Fibroblast of the aortic adventitia (primary cell): ENCODE measurements at places on chromosomes 3 and 15.

GRCh38 chr3:82462977-82463376 lies 701.5 kb upstream of the GBE1 start:
- DNase-seq: no peak

- no peak for DNase-seq
Measured at GRCh38 chr3:90035643-90036042, 928.2 kb downstream of the EPHA3 start.

- DNase-seq: no peak
Measured at GRCh38 chr15:83115410-83115809, 8.0 kb downstream of the TM6SF1 start.

DNA sequence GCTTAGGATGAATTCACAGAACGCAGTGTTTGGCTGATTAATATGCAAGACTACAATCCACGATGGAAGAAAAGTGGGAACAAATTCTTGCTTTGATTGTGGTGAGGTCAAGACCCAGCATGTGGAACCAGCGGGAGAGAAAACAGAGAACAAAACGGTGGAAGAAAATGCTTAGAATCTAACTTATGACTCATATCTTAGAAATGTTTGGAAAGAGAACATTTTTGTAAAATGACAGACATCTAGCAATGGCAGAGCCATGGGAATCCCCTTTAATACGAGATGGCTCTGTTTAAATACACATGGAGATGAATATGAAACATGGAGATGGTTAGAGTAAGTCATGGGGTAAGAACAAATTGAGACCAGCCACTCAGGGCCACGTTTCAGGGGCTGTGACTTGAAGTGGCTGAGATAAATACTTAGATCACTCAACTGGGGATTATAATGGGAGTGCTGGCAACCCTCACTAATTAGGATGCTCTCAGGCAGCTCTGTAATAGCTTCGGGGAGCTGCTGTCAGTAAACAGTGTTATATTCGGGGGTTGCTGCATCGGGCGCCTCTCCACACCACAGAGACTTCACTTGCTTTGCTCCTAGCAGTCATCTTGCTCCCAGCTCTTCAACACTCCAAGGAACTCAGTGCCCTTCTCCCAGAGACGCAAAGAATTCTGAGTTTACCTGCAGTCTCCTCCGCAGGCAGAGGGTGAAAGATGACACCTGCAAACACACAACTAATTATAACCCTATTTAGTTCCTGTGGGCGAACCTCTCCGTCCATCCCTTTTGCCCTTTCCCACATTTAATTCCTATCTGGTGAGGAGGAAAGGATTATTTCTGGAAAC lies 68.0 kb upstream of the ONECUT1 start:
- DNase-seq: no peak

DNA sequence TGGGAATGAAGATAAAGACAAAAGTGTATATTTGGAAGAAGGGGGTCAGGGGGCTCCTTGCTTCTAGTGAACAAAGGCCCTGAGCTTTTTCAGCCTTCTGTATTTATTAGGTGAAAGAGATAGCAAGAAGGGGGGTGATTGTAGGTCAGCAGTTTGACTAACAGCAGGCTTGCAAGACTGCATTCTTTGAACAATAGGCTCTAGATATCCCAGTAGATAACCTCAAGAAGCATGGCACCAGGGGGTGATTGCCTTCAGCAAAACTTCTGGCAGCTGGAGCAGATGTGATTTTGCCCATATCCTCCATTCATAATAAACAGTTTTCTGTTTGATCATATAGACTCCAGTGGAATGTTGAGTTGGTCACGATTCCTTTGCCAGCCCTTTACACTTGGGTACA lies 31.7 kb upstream of the GOLIM4 start:
- DNase-seq: no peak

- DNase-seq: peak; percentile 50
Measured at GRCh38 chr3:16907243-16907642, 22.5 kb downstream of the PLCL2 start.

DNA sequence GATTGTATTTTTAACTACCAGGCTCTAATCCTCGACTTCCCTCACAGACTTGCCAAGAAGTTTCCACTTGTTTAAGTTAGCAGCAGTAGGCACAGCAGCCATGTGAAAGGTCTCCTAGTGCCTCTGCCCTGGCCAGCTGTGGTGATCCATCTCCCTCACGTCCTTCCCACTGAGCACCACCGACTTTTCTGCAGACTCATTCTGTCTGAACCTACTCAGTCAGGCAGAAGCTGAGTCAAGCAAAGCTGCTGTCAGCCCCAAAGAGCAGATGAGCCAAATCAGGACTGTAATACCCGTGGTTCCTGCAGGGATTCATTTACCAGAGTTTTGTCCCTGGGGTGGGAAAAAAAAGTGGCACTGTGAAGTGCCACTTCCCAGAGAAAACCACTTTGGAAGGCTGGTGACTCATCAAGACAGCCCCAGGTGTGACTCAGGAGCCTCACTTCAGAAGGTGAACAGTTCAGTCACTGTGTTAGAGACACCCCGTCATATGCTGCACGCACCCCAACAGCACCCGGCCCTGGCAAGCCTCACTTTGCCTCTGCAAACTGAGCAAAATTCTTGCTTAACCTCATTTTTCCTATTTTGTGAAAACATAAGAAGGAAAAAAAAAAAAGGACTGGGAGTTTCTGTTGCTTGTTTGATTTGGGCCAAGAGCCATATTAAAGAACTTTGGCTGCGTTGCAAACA lies 76.0 kb downstream of the WWTR1 start:
- peak; percentile 85 for DNase-seq

DNA sequence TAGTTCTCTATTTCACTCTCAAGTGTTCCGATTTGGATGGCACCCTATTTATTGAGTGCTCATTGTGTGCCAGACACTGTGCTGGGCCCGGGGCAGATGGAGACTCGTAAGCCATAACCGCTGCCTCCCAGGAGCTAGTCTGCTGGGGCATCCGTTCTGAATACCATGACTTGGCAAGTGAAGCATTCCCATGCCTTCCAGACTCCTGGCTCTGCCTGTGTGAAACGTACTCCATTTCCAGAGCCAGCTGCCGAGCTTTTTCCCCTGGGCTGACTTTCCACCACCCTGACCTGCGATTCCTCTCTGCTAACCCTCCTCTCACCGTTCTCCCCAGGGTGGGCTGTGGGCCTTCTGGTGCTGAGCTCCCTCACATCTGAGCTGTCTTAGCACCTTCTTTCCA lies 303.1 kb upstream of the CTDSPL start:
- DNase-seq: no peak

DNA sequence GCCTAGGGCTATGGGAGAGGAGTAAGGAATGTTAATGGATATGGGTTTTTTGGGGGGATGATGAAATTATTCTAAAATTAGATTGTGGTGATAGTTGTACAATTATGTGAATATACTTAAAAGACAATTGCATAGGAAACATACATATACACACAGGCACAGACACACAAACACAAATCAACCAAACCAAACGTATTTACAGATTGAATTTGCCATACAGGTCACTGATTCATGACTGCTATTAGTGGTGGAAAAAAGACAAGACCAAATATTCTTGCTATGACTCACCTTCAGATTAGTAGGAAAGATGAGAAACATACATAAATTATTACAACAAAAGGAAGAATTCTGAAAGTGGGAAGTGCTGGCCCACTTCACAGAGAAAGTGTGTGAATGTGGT lies 85.3 kb downstream of the C3orf38 start:
- DNase-seq: no peak

DNA sequence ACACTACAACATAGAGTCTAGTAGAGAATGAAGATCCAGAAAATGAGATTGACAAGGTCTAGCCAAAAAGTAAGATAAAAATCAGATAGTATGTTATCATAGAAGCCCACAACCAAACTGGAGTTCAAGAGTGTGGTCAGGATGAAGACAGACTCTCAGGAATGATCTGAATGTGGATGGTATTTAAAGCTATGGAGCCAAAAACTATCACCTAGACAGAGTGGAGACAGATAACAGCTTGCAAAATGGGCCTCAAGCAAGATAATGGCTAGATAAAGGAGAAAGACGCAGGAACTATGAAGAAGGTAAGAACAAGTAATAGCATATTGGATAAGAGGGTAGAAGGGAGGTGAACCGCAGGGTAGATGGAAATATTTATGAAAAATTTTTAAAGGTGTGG lies 35.4 kb downstream of the ZMAT3 start:
- DNase-seq: peak; percentile 22

DNA sequence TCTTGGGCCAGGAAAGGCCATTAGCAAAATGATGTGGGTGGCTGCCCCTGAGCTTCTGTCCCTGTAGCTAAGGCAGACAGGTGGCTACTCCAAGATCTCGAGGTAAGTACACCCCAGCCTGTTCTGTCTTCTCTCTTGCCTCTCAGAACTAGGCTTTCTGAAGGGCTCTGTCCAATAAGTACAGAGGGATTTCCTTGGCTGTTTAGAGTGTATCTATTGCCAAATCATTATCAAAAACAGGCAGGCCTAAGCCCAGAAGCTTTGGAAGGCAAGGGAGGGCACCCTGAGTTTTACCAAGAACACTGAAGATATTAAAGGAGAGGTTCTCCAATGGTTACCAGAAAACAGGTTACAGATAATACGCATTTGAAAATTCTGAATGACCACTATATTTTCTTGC lies 156.6 kb downstream of the MYRIP start:
- DNase-seq: peak; percentile 47

DNA sequence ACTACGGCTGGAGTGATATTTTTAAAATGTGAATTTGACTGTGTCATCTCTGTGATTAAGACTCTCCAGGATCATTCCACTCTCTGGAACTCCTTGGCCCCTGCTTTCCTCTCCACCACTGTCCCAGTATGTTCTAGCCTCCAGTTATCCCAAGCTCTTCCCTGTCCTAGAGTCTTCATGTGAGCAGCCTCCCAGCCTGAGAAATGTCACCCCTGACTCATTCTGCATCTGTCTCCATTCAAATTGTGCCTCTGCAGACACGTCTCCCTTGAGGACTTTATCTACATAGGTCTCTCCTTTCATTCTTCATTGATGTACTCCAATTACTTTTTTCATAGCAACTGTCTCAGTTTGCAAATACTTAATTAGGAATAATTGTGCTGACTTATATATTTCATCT lies 317.7 kb upstream of the ADAMTS9 start:
- DNase-seq: no peak

GRCh38 chr3:197521277-197522182 lies 34.2 kb downstream of the BDH1 start:
- no peak for DNase-seq

DNA sequence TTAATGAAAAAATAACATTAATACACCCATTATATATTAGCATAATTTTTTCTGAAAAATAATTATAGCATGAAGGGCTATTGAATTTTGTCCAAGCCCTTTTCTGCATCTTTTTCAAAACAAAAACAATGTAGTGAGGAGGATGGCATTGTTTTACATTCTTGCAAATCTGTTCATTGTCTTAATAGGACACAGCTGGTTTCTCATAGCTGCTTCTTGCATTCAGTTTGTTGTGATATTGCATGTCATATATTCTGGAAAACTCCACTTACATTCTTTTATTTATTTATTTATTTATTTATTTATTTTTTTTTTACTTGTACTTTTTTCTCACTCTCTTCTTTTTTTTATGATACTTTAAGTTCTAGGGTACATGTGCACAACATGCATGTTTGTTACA lies 107.4 kb downstream of the NR1D2 start:
- no peak for DNase-seq

DNA sequence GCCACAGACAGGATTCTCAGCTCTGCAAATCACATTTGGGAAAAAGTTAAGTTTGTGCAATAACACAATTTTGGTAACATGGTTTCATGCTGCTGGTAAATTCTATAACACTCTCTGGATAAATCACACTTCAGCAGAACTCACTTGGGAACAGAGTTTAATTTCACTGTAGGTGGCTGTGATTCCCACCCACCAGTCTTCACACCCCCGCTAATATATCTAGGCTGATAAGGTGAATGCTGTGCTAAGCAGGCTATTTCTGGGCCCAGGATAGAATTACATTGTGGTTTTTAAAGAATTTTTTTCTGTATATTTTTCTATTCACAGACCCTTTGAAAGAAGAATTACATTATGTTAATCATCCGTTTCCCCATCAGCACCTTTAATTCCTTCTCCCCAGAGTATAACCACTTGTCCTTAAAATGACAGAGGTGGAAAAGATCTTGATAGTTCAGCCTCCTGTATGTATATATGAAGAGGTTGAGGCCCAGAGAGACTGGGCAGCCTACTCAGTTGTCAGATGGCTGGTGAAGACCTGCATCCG lies 22.9 kb downstream of the MAP2K1 start:
- no peak for DNase-seq

DNA sequence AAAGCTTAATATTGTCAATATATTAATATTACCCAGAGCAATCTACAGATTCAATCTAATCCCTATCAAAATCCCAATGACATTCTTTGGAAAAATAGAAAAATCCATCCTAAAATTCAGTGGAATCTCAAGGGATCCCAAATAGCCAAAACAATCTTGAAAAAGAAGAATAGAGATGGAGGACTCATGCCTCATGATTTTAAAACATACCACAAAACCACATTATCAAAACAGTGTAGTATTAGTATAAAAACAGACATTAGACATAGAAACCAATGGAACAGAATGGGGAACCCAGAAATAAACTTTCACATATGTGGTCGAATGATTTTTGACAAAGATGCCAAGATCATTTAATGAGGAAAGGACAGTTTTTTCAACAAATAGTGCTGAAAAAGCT lies 14.6 kb downstream of the NEK4 start:
- DNase-seq: no peak

DNA sequence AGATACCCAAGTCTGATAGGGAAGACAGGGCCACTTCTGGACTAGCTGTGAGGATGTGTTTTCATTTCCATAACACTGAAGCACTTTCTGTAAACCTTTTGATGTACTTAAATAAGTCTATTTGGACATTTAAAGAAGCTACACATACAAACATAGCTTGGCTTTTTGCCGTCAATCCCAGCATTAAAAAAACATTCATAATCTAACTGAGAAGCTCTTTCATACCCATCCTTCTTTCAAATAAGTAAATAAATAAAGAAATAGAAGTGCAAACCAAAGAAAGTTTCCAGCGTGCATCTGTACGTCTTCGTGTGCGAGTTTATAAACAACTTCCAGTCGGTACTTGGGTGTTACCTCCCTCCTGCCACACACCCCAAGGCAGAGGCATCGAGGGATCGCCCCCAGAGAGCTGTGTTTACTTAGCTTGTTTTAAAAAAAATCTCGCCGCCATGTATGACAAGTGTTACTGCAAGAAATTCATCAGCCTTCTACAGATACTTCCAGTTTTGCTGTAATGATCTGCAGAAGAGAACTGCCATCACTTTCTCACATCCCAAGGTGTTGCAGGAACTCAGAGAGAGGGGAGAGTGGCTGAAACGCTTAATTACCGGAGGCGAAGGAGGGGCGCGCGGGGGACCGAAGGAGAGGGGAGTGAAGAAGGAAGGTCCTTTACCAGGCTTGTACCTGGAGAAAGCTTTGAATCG lies 9.0 kb upstream of the MEIS2 start:
- peak; percentile 63 for DNase-seq
